ENCODE measurements at places on chromosomes 2 and 18. TPM values are rescaled to one million over a fixed set of nuclear protein-coding genes. Genes with fewer than 3 reads are reported as not detected.

DNA sequence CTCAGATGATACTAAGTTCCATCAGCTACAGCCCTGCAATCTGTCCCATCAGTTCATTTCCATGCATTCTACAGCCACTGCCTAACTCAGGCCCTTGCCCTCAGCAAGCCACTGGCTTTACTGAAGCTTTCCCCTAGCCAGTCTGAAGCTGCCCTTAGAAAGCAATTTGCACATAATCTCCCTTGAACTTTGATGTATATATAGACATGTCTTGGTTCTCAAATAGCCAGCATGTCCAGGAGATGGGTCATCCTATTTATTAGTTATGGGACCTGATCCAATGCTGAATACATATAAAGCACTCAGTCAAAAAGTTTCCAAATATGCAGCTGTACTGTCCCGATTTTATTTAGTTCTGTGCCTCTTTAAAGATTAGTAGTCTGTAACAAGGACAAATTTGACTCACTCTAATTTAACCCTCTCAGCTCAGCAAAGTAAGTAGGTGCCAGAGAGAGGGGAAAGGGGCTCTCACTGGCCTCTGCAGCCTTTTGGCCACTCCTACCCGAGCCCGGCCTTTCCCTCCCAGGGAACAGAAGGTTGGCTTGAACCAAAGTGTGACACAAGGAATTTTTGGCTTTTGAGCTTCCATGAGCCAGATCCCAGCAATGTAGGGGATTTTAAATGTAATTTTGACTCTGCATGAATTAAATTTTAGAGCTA, 70.7 kb downstream of the CCDC93 start:
- no peak for DNase-seq
- H3K27me3 ChIP-seq: no peaks in the 10 kb centered on the region
- no peak overlapping the region for H3K4me3 ChIP-seq
- no peak overlapping the region for H3K27ac ChIP-seq
- H3K4me1 ChIP-seq: no peaks in the 10 kb centered on the region

DNA sequence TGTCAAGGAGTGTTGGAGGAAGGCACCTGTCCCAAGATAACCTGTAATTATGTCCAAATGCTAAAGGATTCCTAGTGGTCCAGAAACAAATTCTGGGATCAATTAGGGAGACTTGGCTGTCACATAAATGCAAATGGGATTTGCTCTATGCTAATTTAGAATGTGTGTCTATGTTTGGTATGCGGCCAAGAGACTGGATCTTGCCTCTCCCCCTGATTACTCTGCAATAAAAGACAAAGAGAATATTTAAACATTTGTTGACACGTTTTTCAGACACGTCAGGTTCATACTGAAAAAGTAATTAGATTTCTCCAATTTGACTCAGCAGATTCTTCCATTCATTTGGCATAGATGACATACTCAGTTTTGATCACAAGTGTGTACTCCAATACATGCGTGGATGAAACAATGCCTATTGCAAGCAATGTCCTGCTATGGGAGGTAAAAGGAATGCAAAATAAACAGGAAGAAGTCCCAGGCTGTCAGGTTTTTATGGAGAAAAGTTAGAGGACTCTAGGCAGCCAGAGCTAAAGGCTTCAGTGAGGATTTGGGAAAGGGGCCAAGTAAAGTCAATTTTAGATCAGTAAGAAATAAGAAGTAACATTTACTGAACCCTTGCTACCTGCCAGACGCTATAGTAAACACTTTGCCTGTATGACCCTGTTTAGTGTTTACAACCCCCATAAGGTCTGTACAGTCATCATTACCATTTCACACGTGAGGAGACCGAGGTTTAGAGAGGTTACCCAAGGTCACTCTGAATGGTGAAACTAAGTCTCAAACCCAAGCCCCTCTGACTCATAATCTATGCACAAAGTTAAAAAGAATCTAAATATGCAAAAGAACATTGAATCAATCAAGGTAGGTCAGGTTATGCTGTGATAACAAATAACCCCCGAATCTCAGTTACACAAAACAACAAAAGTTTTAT, 7.8 kb downstream of the ANTXR1 start:
- H3K27me3 ChIP-seq: no peaks in the 10 kb centered on the region
- H3K4me1 ChIP-seq: peaks cover 43% of the 10 kb centered on the region
- H3K36me3 ChIP-seq: no peaks in the 10 kb centered on the region

GRCh38 chr2:84996909-84997308, 25.9 kb downstream of the KCMF1 start:
- H3K4me1 ChIP-seq: peaks cover 5% of the 10 kb centered on the region
- no peak overlapping the region for H3K4me3 ChIP-seq
- H3K27me3 ChIP-seq: no peaks in the 10 kb centered on the region
- H3K27ac ChIP-seq: peak overlapping the region; percentile 30

DNA sequence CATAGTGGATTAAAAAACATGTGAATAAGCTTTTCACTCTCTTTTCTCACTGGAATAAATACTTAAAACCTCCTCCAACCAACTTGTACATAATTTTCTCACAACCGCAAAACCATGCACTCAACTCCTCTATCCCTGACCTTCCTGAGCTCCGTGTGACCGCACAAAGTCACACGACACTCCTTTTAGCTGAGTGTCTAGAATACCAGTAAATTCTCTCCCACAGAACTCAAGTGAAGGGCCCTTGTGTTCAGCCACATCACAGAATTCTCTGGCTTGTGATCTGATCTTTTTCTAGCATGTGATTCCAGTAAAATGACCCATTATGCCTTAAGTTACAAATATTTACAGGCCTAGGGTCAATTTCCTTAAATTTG, 91.2 kb upstream of the ARL4C start:
- H3K36me3 ChIP-seq: no peaks in the 10 kb centered on the region
- H3K4me1 ChIP-seq: no peaks in the 10 kb centered on the region
- peaks cover 30% of the 10 kb centered on the region for H3K27me3 ChIP-seq
- no peak for DNase-seq
- H3K4me3 ChIP-seq: no peak overlapping the region

DNA sequence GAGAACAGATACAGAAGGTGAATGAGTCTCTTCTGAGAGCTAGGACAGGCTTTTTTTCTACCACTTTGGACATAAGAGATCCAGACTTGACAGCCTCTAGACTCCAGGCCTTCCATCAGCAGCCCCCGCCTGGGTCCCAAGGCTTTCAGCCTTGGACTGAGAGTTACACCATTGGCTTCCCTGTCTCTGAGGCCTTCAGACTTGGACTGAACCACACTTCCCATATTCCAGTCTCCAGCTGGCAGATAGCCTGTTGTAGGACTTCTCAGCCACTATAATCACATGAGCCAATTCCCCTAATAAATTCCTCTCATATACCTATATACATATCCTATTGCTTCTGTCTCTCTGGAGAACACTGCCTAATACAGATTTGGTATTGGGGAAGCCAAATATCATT, 128.2 kb downstream of the MCFD2 start:
- H3K4me3 ChIP-seq: no peak overlapping the region
- no peaks in the 10 kb centered on the region for H3K4me1 ChIP-seq
- no peak overlapping the region for H3K27ac ChIP-seq
- DNase-seq: no peak
- H3K36me3 ChIP-seq: peaks cover 13% of the 10 kb centered on the region

- no peak overlapping the region for H3K27ac ChIP-seq
- no peaks in the 10 kb centered on the region for H3K36me3 ChIP-seq
- no peak for DNase-seq
Measured at GRCh38 chr2:229521576-229521975, 192.8 kb downstream of the DNER start.

DNA sequence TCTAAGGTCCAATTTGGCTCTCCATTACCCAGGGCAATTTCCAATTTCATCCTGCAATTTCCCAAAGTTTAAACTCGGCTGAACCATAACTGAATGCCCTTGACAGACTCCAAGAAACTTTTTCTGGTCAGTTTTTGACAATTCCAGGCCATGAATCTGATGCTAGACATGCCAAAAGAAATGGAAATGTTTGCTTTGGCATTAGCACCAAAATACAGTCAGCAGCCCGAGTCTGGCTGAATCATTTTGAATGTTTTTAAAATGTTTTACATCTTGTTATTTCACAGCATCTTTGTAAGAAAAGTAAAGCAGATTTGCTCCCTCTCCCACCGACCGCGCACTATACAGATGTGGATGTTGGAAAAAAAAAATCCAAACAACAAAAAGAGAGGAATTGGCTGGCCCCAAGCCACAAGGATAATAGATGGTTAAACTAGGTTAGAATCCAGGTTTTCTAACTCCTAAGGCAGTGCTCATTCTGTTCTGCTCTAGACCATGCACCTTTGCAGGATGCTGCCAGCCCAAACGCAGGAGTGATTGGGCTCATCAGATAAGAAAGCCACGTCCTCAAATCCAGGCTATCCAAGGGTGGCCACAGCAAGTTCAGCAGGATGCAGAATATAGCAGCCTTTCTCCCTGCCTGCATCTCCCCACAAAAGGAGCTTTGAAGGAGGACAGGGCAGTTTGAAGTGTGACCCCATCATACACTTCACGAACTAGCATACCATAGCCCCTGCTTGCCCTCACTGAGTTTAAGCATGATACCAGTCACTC, 167.5 kb downstream of the ALK start:
- H3K36me3 ChIP-seq: no peaks in the 10 kb centered on the region
- peaks cover 12% of the 10 kb centered on the region for H3K27me3 ChIP-seq
- no peak overlapping the region for H3K4me3 ChIP-seq
- no peak for DNase-seq
- H3K4me1 ChIP-seq: no peaks in the 10 kb centered on the region

DNA sequence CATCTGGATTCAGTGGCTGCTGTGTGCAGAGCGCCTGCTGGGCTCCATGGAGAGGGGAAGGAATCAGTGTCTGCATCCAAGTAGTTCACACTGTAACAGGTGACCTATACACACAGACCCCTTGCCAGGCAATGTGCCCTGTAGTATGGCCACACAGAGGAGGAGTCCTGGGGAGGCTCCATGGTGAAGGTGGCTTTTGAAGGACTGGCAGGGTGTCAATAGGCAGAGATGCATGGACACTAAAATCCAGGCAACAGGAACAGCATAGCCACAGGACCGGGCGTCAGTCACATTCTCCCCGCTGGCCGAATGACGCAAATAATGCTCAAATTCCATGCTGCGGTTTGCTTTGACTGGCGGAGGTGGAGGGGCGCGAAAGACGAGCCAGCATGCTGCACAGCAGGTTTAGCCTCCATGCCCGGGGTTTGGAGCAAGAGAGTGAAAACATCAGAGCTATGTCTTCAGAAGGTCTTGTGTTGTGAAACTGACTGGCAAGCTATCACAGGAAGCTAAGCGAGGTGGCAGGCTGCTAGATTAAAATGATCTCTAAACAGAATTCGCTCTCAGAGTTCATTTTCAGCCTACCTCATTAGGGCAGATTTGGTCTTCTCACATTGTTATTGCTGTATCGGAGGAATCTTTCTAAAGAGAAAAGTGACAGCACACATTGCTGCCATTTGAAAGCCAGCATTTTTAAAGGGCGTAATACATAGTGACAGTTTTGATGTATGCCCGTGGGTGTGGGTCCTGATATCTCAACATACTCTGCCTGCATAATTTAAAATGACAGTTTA, 1.2 kb upstream of the CHMP1B start:
- peak overlapping the region; percentile 100 for H3K27ac ChIP-seq
- H3K27me3 ChIP-seq: no peaks in the 10 kb centered on the region
- H3K36me3 ChIP-seq: no peaks in the 10 kb centered on the region
- H3K4me1 ChIP-seq: peaks cover 27% of the 10 kb centered on the region
- peak overlapping the region; percentile 100 for H3K4me3 ChIP-seq
- no peak for DNase-seq

Gene SCN9A
- 1.5 TPM for total RNA-seq

All from mesothelial cell of epicardium (in vitro differentiated cells).